ENCODE measurements at places on chromosomes 4 and X.

DNA sequence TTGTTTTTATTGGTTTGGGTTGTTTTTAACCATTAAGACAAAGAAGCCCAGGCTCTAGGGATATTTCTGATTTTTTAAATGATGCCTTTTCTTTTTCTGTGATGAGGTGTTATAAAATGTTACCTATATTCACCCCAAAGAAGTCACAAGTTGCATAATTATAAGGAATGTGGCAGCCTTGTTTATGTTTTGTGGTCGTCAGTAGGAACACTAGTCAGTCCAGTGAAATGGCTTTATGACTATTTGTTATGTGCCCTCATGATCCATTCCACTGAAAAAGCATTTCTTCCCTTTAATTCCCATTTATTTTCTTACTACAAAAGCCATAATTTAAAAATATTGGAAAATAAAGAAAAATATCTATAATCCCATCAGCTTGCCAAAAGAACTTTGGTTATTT is 34.4 kb downstream of the CC2D2A start:
- DNase-seq = no peak

GRCh38 chrX:49977319-49978090 is 55.1 kb downstream of the CLCN5 start:
- DNase-seq = no peak

- no peak for DNase-seq
Measured at GRCh38 chr4:110484767-110485166, 8.8 kb downstream of the ENPEP start.

- no peak for DNase-seq
Measured at GRCh38 chrX:115284877-115285276, 4.6 kb upstream of the LUZP4 start.

DNA sequence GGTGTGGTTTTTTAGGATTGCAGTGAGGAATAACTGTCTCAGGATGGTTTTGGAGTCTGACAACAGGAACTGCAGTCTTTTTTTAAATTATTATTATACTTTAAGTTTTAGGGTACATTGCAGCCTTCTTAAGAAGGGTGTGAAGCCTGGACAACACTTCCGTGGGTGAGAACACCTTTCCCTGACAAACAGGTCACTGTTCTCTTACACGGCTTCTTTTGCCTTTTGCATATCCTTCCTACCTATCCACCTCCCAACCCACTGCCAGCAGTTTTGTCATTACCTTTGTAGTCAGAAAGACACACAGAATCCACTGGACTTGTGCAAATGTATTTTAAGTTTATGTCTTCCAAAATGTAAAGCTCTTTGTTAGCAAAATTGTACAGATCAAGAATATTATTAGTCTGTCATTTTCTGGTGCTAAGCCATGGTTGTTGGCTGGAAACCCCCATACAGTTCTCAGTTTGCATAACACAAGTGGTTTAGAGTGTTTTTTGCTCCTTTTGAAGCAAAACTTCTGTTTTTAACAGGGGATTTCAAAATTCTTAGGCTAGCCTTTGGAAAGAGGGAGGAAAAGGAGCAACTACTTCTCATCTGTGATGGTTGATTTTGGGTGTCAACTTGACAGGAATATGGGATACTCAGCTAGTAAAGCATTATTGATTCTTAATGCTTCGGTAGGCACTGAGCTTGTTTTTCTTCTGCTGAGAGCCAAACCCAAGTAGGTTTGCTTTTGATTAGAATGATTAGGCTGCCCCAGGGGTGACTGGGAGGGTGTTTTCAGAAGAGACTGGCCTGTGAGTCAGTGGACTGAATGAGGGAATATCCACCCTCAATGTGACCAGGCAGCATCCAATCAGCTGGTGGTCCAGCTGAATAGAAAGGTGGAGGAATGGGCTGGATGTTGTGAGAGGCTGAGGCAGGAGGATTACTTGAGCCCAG is 29.4 kb upstream of the KLHL2 start:
- no peak for DNase-seq

Data from hematopoietic multipotent progenitor cell treated with erythropoietin and hydrocortisone succinate and interleukin-3 and kit ligand, for 6 days (in vitro differentiated cells).